CD4-positive, alpha-beta T cell treated with Interleukin-4 for 4 hours (primary cell): ENCODE measurements at places on chromosomes 4 and X.

GRCh38 chr4:61375301-61375700 is 175.2 kb downstream of the ADGRL3 start:
- no peak for DNase-seq

- DNase-seq: no peak
Measured at GRCh38 chrX:68697465-68698125, 50.1 kb downstream of the STARD8 start.

- no peak for DNase-seq
Measured at GRCh38 chrX:31819455-31819854, 747.6 kb upstream of the FTHL17 start.

DNA sequence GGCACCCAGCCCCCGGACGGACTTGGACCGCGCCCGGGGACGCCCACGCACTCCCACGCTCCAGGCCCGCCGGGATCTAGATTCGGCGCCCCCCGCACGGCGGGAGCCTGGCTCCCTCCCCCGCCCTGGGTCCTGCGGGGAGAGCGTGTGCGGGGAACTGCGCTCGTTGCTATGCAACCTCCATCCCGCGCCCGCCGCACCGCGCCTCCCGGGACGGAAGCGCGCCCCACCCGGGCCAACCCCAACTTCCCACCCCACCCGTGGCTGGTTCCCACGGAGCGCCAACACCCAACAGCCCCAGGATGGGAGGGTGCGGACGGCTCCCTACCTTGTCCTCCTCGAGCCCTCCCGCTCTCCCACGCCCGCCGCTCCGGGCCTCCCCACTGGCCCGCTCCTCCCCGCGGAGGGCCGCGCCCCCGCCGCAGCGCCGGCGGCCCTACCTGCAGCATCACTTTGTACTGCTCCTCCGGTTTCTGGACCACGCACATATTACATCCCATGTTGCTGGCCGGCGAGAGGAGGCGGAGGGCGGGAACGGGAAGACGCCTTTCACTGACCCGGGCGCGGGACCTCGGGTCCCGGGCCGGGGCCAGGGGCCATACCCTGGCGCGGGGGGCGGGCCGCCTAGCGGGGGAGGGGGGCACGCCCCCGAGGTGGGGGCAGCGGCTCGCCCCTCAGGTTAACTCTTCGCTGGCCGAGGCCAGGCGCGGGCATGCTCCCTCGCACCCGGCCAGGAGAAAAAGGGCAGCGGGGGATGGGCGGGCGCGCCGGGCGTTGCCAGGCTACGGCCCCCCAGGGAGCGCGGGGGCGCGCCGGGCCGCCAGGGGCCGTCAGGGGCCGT is at the start of gene PDZD4:
Gene PDZD4, minus strand, starts transcription at position 746 of the 841 bp plus-strand sequence. Its CDS starts 246 bp downstream, at position 500.
- no peak for DNase-seq

GRCh38 chr4:27094783-27095182 is 234.1 kb downstream of the STIM2 start:
- DNase-seq: no peak
